A172 (cell line): ENCODE measurements at places on chromosomes 5 and 9. TPM values are rescaled to one million over a fixed set of nuclear protein-coding genes. Genes with fewer than 3 reads are reported as not detected.

Gene PALM2AKAP2
- total RNA-seq = 0.98 and 6.9 TPM in 2 replicates

Gene PCDHA9
- 0.07 TPM in 1 of 2 replicates, not detected in the other for total RNA-seq

Gene IL9
- not detected in 2 replicates for total RNA-seq

Gene FBXL7
- total RNA-seq = 4.0 and 4.1 TPM in 2 replicates

Gene FKBP15
- 23.7 and 24.3 TPM in 2 replicates for total RNA-seq

Gene OGN
- not detected in 2 replicates for total RNA-seq

Gene MARCHF3
- total RNA-seq = 4.8 and 6.4 TPM in 2 replicates

Gene ACTBL2
- 0.05 TPM in 1 of 2 replicates, not detected in the other for total RNA-seq

Gene LHX3
- not detected in 2 replicates for total RNA-seq

Gene SIT1
- total RNA-seq = not detected in 2 replicates

Gene TAF1L
- 0.02 and 0.05 TPM in 2 replicates for total RNA-seq

Gene KIF12
- 0.03 and 0.07 TPM in 2 replicates for total RNA-seq

Gene SLC25A2
- total RNA-seq = not detected in 2 replicates

Gene MYOZ3
- total RNA-seq = 0.07 and 0.45 TPM in 2 replicates

Gene FOXD4L6
- not detected in 2 replicates for total RNA-seq

Gene MSX2
- 0.36 TPM in 1 of 2 replicates, not detected in the other for total RNA-seq

Gene PCDHGC4
- 0.22 TPM in 1 of 2 replicates, not detected in the other for total RNA-seq

Gene SLC34A1
- 0.05 TPM in 1 of 2 replicates, not detected in the other for total RNA-seq

Gene VAV2
- 14.2 and 14.4 TPM in 2 replicates for total RNA-seq

Gene ADAM19
- total RNA-seq = 43.1 and 50.3 TPM in 2 replicates

Gene EQTN
- total RNA-seq = not detected in 2 replicates

Gene LCN1
- total RNA-seq = 0.47 TPM in 1 of 2 replicates, not detected in the other

Gene CAMSAP1
- 30.7 TPM in 2 replicates for total RNA-seq

Gene LECT2
- total RNA-seq = not detected in 2 replicates

Gene GFRA3
- not detected in 2 replicates for total RNA-seq

Gene GFI1B
- total RNA-seq = 0.19 and 0.47 TPM in 2 replicates

Gene GDNF
- 0.31 TPM in 1 of 2 replicates, not detected in the other for total RNA-seq

Gene IFNA21
- total RNA-seq = not detected in 2 replicates

Gene GALNT10
- 30.4 and 32.3 TPM in 2 replicates for total RNA-seq

Gene CAST
- 166 and 225 TPM in 2 replicates for total RNA-seq

Gene SLCO6A1
- total RNA-seq = not detected in 2 replicates

Gene INSL4
- total RNA-seq = not detected in 2 replicates

Gene PCDHB14
- 17.6 and 18.2 TPM in 2 replicates for total RNA-seq

Gene TMEM174
- total RNA-seq = not detected in 2 replicates

Gene FAM114A2
- 28.6 and 30.7 TPM in 2 replicates for total RNA-seq

Gene MEIKIN
- not detected in 2 replicates for total RNA-seq

Gene CCDC192
- total RNA-seq = not detected in 2 replicates

Gene HMMR
- total RNA-seq = 87.2 and 94.1 TPM in 2 replicates
